ENCODE measurements at places on chromosomes 3 and 15.

DNA sequence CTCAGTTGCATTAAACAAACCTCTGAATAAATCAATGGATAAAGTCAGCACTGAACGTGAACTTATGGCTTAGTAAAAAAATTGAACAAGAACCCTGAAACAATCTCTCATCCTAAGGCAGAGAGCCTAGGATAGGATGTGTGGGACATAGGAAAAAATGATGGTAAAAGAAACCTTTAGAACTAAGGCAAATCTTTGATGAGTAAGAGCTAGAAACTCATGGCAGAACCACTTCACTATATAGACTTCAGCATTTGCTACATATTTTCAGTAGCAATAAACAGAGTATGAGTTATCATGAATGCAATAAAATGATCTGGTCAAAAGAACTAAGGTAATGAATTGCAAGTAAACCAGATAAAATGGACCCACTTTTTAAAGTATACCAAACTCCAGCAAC lies 725.8 kb upstream of the DPPA4 start:
- DNase-seq, result no peak

DNA sequence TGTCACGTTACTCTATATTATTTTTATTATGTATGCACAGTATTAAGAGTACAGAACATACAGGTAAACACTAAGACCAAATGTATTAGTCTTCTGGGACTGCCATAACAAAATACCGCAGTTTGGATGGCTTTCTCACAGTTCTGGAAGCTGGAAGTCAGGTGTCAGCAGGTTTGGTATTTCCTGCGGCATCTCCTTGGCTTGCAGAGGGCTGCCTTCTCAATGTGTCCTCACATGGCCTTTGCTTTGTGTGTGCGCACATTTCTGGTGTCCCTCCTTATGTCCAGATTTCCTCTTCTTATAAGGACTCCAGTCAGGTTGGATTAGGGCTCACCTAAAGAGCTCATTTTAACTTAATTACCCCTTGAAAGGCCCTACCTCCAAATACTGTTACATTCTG lies 53.8 kb upstream of the CPOX start:
- no peak for DNase-seq

DNA sequence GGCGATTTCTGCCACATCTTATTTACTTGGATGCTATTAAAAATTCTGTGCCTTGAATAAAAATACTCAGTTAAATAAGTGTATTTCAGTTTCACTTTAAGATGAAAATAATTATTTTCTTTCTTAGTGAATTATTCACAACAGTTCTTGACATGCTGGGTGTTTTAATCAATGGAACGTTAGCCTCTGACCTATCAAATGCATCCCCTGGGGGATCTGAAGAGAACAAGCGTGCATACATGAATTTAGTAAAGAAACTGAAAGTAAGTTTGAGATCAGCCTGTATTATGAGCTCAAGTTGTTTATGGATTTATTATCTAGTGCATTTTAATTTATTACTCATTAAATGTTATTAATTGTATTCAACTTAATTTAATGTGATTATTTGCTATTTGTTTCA lies 597 bp downstream of the P2RY12 start:
- no peak for DNase-seq

GRCh38 chr3:173529062-173529711 lies 131.6 kb downstream of the NLGN1 start:
- no peak for DNase-seq

GRCh38 chr3:45590822-45591546 lies 3.6 kb upstream of the LIMD1 start:
- no peak for DNase-seq

GRCh38 chr3:34073961-34074360 lies 275.5 kb downstream of the PDCD6IP start:
- DNase-seq, result no peak

- no peak for DNase-seq
Measured at GRCh38 chr3:23713641-23714040, 92.1 kb upstream of the UBE2E1 start.

- no peak for DNase-seq
Measured at GRCh38 chr3:142896201-142896755, 7.4 kb upstream of the PCOLCE2 start.

GRCh38 chr15:65806397-65806796 lies 14.3 kb upstream of the DENND4A start:
- DNase-seq, result no peak

DNA sequence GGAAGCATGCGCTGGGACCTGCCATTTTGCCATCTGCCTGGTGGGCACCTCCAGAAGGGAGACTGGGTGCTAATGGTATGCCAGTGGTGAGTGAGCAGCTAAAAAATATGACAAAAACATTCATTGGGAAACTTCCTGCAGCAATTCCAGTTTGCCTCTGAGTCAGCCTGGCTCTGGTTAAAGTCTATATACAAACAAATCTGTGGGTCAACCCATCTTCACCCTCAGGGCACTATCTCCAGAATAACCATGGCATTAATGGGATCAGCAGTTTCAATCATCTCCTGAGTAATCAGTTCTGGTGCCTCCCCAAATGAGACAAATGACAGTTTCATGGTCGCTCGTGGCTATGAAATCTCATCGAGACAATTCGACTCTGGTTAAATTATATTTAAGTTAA lies 21.5 kb downstream of the FRMD4B start:
- DNase-seq, result no peak

- no peak for DNase-seq
Measured at GRCh38 chr3:29764041-29764440, 483.2 kb downstream of the RBMS3 start.

- no peak for DNase-seq
Measured at GRCh38 chr3:125359700-125360099, 15.4 kb downstream of the ZNF148 start.

- no peak for DNase-seq
Measured at GRCh38 chr3:81554801-81555200, 206.6 kb downstream of the GBE1 start.

GRCh38 chr3:76815561-76815960 lies 224.3 kb upstream of the ROBO2 start:
- DNase-seq, result no peak

DNA sequence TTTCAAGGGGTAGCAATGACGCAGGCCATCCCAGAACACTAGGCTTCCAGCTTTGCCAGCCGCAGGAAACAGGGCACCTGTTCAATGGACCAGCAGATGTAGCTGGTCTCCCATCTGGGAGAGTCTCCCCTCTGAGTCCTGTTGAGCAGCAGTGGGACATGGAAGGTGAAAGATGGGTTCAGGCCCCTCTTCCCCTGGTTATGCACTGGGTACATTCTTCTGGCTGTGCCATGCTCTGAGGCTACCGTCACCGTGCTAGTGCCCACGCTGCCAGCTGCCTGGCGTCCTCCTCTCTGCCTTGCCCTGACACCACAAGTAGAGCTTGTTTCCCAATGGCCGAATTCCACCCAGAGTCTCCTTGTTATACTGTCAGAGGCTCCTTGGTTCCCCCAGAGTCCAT lies 63.1 kb downstream of the TLE3 start:
- DNase-seq, result no peak

DNA sequence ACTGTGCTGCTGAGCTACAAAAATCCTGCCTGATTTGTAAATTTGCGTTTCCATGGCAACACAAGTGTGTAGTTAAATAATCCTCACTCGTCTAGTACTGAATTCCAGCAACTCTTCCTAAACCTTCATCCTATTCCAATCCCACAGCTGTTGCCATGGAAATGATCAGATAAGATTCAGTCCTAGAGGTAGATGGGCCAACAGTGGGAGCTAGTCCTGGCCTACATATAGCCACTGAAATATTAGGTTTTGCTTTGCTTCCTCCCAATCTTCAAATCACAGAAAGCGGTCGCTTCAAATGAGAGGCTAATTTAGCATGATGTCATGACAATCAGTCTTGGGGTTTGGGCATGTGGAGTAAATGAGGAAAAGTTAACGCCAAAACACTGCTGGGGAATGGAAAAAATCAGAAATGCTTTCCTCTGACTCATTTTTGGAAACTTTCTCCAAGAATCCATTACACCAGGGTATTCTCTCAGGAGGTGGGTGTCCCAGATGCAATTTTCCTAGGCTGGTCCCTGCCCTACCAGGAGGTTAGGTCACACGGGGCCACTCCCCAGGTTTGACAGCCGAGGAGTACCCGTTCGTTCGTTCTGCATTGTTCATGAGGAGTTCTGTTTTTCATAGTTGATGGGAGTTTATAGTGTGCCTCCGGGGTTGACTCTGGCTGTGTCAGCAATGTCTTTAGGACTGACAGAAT lies 159.2 kb upstream of the SLCO3A1 start:
- DNase-seq, result no peak

DNA sequence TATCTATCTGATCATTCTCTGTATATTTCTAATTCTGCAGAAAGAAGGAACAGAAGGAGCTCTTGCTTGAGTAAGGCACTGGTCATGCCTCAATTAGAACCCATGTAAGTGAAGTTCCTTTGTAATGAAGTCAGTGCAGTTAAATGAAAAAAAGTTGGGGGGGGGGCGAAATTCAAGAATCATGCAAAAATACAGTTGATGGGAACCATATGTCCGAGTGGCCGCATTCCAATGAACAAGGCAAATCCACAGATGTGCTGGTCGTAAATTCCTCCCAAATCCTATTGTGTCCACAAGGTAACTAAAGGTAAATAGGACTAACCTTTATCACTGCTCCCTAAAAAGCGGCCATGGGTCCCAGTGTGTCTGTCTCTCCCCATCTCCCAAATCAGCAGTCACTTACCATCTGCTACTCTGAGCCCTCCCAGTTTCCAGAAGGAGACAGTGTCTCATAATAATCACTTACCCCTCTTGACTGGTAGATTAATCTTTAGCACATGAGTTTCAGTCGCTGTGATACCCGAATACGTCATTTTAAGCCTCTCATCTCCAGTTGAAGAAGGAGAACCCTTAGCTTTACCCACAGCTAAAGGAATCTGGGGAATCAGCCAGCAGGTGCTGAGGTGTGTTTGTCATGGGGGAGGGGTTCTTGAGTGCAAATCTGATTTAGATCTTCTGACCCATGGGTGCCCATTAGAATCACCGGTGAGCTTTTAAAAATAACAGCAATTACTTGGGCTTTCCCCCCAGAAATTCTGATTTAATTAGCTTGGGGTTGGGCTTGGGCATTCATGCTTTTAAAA lies 56.3 kb upstream of the EPHB3 start:
- DNase-seq, result no peak

DNA sequence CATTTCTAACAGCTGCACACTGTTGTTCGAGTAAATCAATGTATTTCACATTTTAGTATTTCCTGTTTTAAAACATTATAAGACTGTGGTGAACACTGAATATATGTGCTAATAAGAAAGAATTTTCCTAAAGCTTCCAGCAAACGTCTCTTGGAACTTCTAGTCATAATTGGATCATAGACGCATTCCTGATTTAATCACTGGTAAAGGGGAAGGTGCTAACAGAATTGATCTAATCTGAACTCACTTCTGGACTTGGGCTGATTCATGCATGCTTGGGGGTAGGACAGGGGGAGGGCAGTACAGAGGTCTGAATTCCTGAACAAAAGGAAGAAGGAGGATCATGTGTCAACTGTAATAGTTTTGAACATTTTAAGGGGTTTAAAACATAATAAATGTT lies 7.3 kb upstream of the LEKR1 start:
- no peak for DNase-seq

Measured in stimulated activated CD8-positive, alpha-beta memory T cell treated with anti-CD3 and anti-CD28 coated beads, Interleukin-4, amount 100 ng/mL, for 24 hours (primary cell).